ENCODE measurements at places on chromosomes 7 and 10. TPM values are rescaled to one million over a fixed set of nuclear protein-coding genes. Genes with fewer than 3 reads are reported as not detected.

Gene CALHM2
- polyA plus RNA-seq: 2.4 TPM

DNA sequence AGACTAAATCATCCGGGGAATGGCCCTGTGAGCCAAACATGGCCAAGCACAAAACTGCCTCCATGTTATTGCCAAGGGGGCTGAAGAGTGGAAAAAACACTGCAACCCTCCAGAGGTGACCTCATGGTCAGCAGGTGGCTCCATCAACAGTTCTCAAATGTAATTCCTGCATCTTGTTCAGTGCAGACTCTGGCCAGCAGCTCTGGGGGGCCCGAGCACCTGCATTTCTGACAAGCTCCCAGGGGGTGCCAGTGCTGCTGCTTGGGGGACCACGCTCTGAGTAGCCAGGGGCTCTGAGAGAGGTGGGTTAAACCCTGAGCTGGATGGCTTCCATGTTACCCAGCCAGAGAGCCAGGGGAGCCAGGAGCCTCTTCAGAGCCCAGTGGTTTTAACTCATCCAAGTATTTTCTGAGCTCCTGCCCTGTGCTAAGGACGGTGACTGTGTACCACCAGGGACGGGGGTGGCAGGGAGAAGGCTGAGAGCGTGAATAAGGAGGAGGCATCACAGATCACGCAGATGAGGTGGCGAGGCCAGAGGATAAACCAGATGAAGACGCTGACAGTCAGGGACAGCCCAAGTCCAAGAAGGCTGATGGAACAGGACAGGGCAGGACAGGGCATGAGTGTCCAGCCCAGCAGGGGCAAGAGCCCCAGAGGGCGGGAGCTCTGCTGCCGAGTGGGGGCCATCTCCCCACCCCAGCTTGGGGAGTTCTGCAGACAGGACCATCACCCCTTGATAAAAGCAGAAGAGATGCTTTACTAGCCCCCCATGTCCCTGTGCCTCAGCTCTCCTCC is 52.9 kb downstream of the CLEC2L start:
- DNase-seq: no peak

Gene VAX1
- not detected for polyA plus RNA-seq

Gene BAMBI
- 5.6 TPM for polyA plus RNA-seq

GRCh38 chr10:113539789-113540188 is 13.1 kb upstream of the HABP2 start:
- DNase-seq: no peak

GRCh38 chr7:90726623-90727022 is 130.5 kb downstream of the CDK14 start:
- DNase-seq: no peak

DNA sequence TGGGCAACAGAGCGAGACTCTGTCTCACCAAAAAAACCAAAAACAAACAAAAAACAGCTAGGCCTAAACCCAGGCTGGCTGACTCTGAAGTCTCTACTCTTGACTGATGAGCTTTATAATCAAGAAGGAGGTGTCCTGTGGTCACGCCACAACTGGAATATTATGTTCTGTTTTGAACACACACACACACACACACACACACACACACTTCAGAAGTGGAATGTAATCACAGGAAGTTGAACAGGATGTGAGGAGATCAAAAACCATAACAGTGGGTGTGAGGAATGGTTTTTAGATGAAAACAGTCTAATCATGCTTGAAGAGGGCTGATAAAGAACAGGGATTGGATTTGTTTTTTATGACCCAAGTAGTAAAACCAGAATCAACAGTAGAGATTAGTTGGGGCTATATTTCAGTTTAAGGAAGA is 51.1 kb upstream of the IL6 start:
- no peak for DNase-seq

DNA sequence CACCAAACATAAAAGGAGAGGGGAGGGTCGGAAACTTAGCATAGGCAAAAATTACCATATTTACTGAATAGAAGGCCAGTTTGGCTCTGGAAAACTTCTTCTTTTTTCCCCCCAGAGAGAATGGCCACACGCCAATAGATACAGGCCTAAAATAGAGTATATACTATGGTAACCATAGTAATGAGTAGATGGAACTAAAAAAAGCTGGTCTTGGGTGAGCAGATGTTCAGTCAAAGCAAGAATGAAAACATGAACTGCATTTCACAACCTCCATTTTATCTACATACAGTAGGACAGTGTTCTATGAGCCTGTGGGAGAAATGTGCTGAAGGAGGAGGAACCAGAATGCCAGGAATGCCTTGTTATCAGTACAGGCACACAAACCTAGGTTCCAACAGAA is 141.7 kb upstream of the SEMA3A start:
- DNase-seq: no peak

Data from H1 (cell line).